Kidney (tissue), 22 donors: ENCODE measurements at places on chromosomes 12 and 14.

GRCh38 chr14:30620178-30620577, 1.9 kb upstream of the SCFD1 start:
- no peak for DNase-seq

DNA sequence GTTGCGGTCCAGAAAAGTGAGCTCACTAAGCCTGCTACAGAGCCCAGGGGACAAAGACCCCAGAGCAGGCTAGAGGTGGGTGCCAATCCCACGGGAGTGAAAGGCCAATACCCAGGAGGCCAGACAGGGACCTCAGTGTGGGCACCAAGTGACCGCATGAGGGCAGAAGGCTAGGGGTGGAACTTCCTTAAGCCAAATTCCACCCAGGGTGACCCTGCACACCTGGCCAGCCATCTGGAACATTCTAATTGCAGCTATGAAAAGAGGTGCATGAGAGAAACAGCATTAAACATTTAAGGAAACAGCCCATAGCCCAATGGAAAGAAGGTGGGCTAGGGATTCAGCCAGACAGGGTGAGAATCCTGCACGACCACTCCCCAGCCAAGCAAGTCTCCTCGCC, 19.4 kb downstream of the GLTP start:
- peak; percentile 51 for DNase-seq

- DNase-seq = no peak
Observed at GRCh38 chr12:76820888-76821482, 57.1 kb downstream of the ZDHHC17 start.

DNA sequence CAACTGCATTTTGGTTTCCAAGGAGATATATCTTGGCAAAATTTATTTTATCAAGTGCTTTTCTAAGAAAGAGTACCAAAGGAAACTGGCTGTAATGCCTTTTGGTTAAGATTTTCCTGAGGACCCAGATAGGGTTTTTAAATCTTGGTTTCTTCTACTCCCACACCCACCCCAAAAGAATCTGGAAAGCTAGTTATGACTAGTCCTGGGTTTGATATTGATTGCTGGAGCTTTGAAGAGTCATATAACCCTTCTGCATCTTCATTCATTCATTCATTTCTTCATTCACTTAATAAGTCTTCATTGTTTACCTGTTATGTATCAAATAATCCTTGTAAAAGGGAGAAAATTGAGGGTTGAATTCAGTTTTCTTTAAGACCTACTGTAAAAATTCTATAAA, 425.2 kb downstream of the PCNX1 start:
- DNase-seq = no peak

- peak; percentile 66 for DNase-seq
Observed at GRCh38 chr12:51391283-51392123, at the start of gene GALNT6. Gene GALNT6, minus strand, starts transcription at chr12:51391406. Its CDS starts 11,625 bp downstream, at chr12:51379781.

DNA sequence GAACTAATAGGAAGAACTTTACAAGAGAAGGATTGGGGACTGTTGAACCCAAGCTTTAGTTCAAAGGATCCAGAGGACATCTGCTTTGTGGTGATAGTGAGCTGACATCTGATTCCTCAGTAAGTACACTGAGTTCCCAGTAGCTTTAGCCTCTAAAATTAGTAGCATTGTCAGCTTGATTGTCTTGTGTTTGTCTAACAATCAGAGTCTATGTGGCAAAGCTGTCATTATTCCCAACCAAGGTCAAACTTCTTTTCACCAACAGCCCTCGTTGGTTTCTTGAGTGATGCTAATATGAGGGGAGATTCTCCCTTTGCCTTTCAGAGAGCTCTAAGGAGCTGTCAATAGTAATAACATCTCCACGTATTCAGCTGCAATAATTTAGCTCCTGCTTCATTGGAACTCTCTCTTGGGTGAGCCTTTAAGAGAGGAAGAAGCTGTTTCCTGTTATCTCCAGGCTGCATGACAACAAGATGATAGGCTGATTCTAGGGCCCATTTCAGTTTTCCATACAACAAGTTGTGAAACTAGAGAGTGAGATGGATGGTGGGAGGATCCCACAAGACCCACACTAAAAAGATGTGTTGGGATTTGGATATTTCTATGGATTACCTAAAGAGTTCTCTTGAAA, 46.7 kb downstream of the TGFB3 start:
- DNase-seq = no peak

- no peak for DNase-seq
Observed at GRCh38 chr14:101564819-101565698, 3.8 kb downstream of the DIO3 start.

DNA sequence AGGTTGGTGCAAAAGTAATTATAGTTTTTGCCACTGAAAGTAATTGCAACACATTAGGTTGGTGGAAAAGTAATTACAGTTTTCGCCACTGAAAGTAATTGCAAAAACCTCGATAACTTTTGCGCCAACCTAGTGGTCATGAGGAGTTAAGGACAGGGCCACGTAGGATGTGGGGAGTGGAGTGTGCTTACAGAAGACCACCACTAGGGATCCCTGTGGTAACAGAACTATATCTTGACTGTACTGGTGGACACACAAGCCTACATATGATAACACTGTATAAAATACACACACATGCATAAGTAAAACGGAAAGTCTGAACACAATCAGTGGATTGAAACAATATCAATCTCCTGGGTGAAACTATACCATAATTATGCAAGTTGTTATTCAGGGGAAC, 187.4 kb upstream of the ABCD2 start:
- no peak for DNase-seq

GRCh38 chr12:75315518-75315917, 14.6 kb downstream of the CAPS2 start:
- DNase-seq = no peak

GRCh38 chr14:29161593-29161992, 395.0 kb downstream of the FOXG1 start:
- no peak for DNase-seq

- DNase-seq = no peak
Observed at GRCh38 chr12:63152321-63152700, 1.3 kb upstream of the AVPR1A start.

GRCh38 chr12:94674835-94675234, 24.5 kb upstream of the TMCC3 start:
- no peak for DNase-seq

GRCh38 chr12:96172981-96173380, 21.2 kb upstream of the ELK3 start:
- no peak for DNase-seq

DNA sequence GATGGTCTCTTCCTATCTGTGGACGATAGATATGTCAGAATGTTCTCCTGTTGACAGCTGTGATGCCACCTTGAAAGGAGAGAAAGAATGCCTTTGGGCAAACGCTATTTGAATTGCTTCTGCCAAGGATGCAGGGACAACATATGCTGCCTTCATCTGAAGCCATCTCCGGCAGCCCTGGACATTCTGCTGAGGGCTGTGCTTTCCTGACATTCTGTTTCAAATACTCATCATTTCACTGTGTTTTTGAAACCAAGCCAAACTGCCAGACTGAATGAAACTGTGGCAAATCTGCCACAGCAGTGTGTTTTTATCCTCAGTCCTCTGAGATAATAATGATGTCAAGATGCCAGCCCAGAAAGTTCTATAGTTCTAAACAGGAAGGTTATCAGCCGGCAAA, 85.8 kb upstream of the BCAT1 start:
- DNase-seq = no peak

DNA sequence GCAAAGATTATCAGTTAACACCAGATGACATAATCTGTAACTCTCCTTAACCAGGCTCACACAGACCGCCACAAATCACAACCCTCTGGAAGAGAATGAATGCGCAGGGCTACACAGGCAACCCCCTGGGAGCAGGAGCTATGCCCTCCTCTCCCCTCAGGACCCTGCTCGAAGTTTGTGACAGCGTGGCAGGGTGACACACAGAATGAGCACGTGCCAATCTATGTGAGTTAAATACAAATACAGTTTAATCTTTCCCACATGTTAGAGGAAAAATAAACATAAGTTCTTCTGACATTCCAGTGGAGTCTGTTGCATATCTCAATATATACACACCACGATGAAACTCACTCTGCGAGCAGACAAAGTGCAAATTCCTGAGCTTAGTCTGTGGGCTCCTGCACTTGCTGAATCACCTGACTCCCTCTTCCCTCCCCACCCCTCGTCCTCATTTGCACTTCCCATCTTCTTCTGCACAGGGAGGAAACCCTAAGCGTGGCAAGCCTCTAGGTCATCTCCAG, 37.6 kb downstream of the BCAT1 start:
- DNase-seq = no peak
